ENCODE measurements at places on chromosomes 7 and 10.

GRCh38 chr10:31708474-31708873 lies 220.2 kb downstream of the ARHGAP12 start:
- no peak for DNase-seq

DNA sequence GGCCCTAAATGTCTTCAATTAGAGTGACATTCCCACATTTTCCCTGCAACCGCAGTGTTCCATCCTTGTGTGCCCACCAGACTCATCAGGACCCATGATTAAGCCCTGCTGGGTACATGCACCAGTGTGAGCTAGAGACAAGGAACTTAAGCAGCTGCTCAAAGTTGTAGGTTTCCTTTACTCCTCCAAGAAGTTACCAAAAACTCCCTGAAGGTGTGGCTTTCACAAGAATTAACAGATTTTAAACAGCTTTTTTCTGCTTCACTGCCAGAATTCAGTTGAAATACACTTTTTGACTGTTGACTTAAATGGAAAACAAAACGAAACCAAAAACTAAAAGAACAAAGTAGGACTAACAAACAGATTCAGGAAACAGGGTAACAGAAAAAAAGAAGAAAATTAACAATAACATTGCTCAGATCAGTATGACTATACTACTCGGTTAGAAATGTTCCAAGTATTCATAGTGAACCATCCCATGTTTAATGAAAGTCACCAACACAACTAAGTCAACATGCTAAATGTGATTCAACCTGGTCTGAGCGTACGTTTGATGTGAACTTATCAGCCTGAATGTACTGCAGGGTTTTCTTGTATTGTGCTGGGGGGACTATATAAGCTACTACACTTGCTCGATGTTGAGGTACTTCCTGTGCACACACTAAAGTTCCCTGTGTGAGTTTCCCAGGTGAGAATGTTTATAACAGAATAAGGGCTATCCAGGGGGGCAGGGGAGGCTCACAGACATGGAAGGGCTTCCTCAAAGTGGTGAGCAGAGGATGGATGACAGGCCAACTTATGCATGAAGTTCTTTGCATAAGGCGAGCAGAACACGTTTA lies 22.2 kb downstream of the SLC37A3 start:
- no peak for DNase-seq

DNA sequence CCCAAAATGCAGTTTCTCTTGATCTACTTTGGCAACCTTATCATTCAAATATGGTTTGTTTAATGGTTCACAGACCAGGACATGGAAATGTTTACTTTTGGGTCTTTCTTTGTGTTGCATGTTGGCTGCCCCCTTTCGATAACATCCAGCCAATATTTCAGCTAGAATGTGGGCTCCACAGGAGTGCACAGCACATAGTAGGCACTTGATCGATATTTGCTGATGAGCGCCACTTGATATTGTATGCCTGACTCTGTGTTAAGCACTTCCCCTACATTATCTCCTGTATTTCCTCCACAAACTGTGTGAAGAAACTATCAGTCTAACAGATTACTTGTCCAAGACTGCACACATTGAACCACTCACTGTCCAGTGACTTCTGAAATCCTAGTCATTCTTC lies 60.2 kb downstream of the SMURF1 start:
- DNase-seq: no peak

- no peak for DNase-seq
Measured at GRCh38 chr7:122136078-122136477, 8.0 kb downstream of the AASS start.

DNA sequence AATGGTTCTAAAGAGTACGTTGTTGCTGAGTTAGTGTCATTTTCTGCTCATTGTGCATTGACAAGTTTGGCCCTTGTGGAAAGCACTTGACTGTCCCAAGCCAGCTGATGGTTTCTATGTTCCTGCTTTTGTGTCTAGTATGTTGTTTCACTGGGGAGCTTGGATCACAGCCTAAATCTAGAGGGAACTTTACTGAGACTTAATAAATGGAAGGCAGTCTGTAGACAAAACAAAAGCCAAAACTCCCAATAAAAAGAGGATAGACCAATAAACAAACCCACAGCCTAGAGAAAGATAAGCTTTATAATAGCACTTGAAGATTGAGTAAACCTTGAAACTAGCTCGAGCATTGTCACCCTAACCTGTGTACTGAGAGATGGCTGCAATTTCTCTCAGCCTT lies 196.8 kb downstream of the ADRA2A start:
- DNase-seq: no peak

DNA sequence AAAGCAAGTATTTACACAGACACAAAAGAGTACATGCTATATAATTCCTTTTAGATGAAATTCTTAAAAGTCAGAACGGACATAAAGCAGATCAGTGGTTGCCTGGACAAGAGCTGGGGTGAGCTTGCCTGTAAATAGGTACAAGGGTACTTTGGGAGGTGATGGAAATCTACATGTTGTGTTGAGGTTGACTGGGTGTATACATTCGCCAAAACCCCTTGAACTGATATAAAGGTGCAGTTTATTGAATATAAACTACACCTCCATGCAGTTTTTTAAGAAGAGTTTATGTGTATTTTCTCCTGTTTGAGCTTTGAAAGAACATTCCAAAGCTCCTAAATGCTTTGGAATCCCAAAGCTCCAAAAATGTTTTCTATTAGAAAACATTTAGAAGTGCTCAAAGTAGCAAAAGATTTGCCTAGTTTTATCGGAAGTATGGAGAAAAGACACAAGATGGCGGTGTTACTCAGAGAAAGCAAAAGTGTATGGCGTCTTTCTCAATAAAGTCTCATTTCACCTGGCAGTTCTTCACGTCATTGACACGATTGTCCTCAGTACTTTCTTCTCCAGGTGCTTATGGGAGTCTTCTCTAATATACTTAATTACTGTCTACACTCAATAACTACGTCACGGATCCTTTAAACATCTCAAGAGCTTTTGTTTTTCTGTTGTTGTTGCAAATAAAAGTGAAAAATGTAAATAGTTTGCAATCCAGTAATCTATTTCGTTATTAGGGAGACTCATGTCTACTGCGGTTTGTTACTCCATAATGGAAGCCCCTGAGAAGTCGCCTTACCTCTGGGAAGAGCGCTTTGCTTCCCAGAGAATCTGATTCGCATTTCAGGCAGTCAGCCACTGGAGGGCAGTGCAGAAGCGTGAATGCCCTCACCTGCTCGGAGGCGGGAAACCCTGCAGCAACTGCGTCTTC lies 14.7 kb upstream of the SEC61G start:
- DNase-seq: no peak

GRCh38 chr7:20577441-20578071 lies 37.9 kb upstream of the ABCB5 start:
- no peak for DNase-seq

DNA sequence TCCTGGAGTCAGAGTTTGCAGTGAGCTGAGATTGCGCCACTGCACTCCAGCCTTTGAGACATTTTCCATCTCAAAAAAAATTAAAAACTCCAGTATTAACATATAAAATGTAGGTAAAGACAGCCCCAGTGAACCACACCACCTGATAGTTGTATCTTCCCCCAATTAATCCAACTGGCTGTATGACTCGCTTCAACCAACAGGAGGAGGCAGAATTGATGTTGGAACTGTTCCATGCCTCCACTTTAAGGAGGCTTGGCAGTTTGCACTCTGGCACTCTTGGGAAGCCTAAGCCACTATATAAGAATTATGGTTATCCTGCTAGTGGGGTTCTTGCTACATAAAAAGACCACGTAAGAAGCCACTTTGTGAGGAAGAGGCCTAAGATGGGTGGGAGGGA lies 72.7 kb downstream of the STK17A start:
- no peak for DNase-seq

- no peak for DNase-seq
Measured at GRCh38 chr7:7422641-7423040, 113.0 kb downstream of the COL28A1 start.

DNA sequence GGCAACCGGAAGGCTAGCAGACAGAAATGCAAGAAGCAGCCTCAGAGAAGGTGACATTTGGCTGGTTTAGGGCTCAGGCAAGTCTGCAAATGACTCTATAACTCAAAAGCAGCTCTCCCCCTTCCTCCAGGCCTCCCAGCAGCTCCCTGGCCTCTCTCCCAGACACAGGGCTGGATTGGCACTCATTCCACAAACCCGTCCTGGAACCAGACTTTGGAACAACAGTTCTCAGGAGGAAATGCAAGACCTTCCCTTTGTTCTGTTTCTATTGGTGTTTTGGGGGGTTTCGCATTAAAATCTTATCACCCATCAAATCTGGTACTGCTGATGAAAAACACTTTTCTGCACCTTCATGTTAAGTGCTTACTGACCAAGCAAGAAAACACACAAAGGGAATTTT lies 40.3 kb upstream of the EFCAB10 start:
- peak; percentile 33 for DNase-seq

GRCh38 chr7:117114272-117114671 lies 161.0 kb downstream of the ST7 start:
- no peak for DNase-seq

GRCh38 chr10:101965075-101965765 lies 90.8 kb downstream of the ARMH3 start:
- no peak for DNase-seq

Data from GM04503 (cell line).